Activated naive CD4-positive, alpha-beta T cell treated with anti-CD3 and anti-CD28 coated beads, Interleukin-2, amount 50 U/mL, for 16 hours (primary cell): ENCODE measurements at places on chromosomes 5 and 9.
A peak's percentile ranks its signal among the peaks of the same experiment; 100 is the strongest.

DNA sequence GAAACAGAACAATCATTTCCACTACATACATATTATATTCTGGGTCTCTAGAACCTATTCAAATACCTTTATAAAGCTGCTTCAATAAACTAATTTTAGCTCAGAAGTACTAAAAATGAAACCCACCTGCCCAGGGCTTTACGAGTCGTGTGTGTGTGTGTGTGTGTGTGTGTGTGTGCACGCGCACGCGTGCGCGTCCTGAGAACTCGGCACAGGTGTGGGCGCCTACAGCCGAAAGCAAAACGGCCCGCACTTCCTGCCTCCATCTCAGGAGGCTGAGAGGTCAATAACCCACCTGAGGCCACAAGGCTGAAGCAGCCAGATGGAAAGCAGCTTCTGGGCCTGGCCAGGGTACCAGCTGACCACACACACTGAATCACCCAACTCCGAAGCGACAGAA is 3.0 kb downstream of the CLPTM1L start:
- no peak for DNase-seq

- DNase-seq, result no peak
Measured at GRCh38 chr5:178336889-178337288, 104.3 kb upstream of the PHYKPL start.

GRCh38 chr9:108933231-108933717 is 650 bp downstream of the ELP1 start:
- peak; percentile 11 for DNase-seq

DNA sequence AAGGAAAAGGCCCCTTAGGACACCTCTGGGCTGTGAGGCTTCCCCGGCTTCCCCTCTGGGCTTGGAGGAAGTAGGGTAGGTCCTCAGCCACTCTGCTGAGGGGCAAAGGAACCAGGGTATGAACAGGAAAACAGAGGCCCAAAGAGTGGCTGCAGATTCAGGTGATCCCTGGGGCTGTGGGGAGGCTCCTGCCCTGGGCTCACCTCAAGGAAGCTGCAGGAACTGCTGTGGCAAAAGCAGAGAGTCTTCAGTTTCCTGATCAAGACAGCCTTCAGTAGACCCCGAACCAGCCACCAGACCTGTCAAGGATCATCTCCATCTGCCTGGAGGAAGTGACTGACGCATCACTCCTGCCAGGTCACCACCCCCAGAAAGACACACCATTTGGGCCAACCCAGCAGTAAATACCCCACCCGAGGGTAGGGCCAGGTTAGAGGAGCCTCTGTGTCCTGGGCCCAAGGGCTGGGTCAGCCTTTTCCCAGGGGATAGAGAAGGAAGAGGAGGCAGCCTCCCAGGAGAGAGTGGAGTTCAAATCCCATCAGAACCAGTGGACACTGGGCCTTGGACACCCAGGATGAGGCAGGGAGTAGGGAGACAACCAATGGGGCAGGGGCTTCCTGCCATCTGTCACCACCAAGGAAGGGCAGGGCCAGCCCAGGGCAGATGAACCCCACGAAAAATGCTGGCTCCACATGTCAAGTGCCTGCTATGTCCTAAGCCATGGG is 5.8 kb upstream of the ST6GALNAC6 start:
- DNase-seq, result peak; percentile 49

GRCh38 chr5:178113141-178113787 is at the start of gene N4BP3:
TSS of gene N4BP3 (plus strand) at chr5:178113532. CDS start at chr5:178119584, 6,052 bp downstream.
- peak; percentile 85 for DNase-seq

- DNase-seq, result no peak
Measured at GRCh38 chr5:155897761-155898160, 429.2 kb upstream of the SGCD start.

DNA sequence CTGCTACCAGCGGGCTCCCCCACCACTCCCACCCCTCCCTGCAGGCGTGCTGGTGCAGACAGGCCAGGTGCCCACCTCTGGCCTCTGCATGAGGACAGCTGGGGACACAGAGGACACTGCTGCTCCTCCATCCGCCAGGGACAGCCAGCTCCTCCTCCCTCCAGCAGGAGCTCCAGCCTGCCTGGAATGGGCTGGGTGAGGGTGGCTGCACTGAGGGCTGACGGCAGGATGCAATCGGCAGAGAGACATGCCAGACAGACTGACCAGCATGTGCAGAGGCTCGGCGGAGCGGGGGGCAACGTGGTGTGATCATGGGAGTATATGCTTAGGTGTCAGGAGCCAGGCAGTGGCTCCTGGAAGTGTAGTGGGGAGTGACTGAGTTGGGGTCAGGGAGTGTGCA is 68.4 kb downstream of the RASGEF1C start:
- DNase-seq, result no peak

DNA sequence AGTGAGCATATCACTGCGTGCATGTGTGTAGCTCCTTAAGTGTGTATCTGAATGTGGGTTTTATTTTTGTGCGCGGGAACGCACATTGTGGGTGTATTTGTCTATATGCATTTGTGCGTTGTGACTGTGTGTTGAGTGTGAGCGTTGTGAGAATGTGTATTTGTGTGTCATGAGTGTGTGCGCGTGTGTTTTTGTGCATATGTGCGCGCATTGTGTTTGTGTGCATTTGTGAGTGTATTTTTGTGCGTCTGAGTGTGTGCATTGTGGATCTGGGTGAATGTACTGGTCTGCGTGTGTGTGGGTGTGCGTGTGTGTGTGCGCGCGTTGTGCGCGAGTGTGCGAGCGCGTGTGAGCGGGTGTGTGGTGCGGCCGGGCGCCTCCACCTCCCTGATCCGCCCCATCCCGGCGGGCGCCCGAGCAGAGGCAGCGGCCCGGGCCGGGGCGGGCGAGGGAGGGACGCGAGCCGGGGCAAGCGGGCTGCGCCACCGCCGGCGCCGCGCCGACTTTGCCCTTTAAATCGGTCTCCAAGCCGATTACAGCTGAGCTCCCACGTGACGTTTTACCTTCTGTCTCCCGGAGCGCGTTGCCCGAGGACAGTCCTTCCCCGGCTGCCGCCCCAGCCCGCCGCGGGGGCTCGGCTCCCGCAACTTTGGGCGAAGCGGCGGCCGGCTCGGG is at the start of gene RASGRF2:
Gene RASGRF2, plus strand, starts transcription at position 596 of the 675 bp plus-strand sequence. CDS start 376 bp downstream, outside the sequence.
- DNase-seq, result peak; percentile 63

- DNase-seq, result no peak
Measured at GRCh38 chr5:149337736-149338135, 7.6 kb upstream of the GRPEL2 start.
